Fibroblast of gingiva (primary cell): ENCODE measurements at places on chromosomes 5 and 9.

GRCh38 chr9:121557581-121558447, 58.2 kb upstream of the GGTA1 start:
- DNase-seq, result peak; percentile 80

- no peak for DNase-seq
Observed at GRCh38 chr9:76886318-76886717, 19.6 kb downstream of the PRUNE2 start.

- DNase-seq, result no peak
Observed at GRCh38 chr9:21852754-21853153, 50.3 kb downstream of the MTAP start.

- DNase-seq, result peak; percentile 78
Observed at GRCh38 chr5:126998201-126998631, 32.1 kb downstream of the MARCHF3 start.

DNA sequence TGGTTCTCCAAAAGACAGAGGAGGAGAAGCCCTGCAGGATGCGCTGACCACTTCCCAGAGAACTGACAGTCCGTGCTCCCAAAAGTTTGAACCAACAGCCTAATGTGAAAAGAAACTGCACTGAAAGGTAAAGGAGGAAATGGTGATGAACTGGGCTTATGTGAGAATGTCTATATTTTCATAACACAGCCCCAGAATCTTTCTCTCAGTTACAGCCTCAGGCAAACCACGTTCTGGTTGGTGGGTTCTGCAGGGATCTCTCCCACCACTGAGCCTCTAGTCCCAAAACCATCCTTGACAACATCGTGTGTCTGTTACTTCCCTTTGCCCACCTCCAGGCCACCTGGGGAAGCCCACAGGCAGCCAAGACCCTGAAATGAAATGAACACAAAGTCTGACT, 23.9 kb downstream of the SPARC start:
- no peak for DNase-seq

DNA sequence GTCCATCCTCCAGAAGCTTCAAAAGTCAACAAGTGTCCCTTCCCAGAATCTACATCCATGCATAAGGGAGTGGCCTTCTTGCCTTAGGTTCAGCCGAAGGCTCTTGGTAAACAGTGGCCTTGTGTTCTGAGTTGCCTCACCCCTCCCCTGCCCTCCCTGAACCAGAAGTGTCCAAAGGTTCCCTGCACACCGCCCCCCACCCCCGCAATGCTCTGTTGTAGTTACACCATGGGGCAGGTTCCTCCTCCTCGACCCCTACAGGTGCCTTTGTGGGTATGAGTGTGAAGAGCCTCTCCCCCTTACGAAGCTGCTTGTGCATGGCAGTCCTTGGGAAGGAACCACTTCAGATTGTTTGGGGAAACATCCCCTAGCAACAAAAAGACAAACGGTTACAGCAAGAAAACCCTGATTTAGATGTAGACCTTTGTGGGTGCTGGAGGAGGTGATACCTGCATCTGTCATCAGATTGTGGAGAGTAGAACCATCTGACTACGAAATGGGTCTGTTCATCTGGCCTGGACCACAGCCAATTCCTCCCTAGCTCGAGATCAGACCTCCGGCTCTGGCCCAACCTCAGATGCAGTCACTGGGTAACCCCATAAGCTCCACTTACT, 7.1 kb downstream of the SPACA9 start:
- no peak for DNase-seq

DNA sequence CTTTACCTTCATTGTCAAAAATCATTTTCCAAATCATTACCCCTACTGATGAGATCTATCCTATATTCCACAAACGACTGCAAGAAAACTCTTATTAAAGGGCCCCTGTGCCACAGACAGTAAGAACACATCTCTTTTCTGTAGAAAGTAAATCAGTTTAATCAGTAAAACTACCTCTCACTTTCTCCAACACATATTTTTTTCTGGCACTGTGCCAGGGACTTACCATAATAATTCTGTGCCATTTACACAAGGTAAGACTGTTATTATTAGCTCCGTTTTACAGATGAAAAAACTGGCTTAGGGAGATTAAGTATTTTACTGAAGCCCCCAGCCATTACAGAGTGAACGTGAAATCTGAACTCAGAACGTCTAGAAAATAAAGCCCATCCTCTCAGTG, 587.0 kb upstream of the COX7C start:
- DNase-seq, result no peak

- DNase-seq, result no peak
Observed at GRCh38 chr5:10409504-10409903, 32.2 kb upstream of the ROPN1L start.

- peak; percentile 18 for DNase-seq
Observed at GRCh38 chr9:92438900-92439526, 14.7 kb upstream of the OMD start.

- no peak for DNase-seq
Observed at GRCh38 chr5:160970605-160971191, 118.7 kb upstream of the ATP10B start.

GRCh38 chr5:56807679-56808078, 7.7 kb upstream of the MAP3K1 start:
- DNase-seq, result no peak

DNA sequence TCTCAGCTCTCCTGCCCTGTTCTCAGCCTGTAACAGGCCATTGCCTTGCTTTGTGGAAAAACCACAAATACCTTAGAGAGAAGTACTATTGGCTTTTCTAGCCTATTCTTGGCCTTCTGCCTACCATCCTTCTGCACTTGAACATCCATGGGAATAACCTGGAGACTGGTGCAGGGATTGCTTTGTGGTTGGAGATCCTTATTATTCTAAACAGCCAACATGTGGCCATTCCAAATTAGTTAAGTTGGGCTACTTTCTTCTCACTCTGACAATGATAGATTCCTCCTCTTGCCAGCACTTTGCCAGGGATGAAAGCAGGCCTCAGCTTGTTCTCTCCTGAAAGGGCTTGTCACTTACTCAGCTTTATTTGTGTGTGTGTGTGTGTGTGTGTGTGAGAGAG, 240.4 kb downstream of the GLIS3 start:
- no peak for DNase-seq

- DNase-seq, result no peak
Observed at GRCh38 chr9:126761274-126761673, 43.6 kb upstream of the ZBTB43 start.

DNA sequence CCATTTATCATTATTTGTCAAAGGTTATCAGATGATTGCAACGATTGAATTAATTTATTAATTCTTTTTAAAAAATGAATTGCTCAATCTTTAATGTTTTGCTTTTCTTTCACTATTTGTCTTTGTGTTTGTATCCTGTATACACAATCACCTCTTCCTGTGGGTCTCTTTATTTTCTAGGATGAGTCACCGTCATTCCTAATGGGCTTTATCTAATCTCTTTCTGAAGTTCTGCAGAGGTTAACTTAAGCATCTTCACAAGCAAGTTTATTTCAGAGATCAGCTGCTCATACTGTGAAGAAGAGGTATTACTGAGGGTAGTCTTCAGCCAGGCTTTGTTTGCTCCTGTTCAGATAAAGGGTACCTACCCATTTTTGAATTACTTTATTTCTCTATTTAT, 323.9 kb downstream of the NNT start:
- no peak for DNase-seq

GRCh38 chr5:103743421-103743820, 180.8 kb upstream of the NUDT12 start:
- no peak for DNase-seq

GRCh38 chr5:127746756-127747155, 43.6 kb downstream of the CCDC192 start:
- DNase-seq, result no peak

- no peak for DNase-seq
Observed at GRCh38 chr5:112070022-112070421, 313.0 kb upstream of the NREP start.

DNA sequence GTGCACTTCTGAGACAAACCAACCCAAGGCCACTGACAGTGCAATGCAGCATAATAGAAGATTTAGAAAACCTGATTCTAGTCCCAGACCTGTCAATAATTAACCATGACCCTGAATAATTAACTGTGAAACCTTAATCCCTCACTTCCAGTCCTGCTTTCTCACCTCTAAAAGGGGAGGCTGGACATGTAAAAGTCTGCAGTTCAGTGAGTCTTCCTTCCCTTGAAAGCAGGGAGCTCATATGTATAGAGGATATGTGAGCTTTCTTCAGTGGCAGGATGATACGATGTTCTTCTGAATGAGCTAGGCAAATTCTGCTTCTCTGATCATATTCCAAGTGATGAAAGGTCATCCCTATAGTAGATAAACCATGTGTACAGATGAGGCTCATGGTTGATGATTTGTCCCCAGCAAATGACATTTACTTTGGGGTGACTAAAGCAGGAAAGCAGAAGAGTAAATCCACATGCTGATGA, 2.9 kb downstream of the KCNV2 start:
- no peak for DNase-seq

DNA sequence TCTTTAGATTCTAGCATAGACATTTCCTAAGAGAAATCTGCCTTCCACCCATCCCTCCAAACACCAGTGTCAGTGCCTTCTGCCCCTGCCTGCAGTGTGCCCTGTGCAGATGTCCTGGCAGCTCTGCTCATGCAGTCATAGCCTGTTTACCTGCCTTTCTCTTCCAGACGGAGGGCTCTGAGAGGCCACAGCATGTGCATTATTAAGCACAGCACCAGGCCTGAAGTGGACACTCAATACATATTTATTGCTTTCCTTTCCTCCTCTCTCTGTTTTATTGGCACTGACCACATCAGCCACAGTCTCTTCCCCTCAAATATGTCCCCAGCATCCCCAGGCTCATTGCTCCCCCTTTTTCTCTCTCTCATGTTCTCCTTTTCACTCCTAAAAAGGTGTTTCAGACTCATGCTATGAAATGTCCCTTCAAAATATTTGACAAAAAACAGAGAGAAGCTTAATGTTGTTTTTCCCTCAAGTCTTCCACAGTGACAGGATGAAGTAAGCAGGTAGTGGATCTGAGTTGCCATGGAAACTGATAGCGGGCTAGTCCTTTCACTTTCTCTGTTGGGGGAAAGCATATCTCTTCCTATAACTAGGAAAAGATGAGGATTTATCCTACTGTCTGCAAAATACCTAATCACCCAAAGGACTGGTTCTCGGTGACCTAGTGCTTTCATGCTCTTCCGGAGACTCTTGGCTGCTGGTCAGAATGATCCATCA, 100.9 kb downstream of the ATP10B start:
- no peak for DNase-seq

DNA sequence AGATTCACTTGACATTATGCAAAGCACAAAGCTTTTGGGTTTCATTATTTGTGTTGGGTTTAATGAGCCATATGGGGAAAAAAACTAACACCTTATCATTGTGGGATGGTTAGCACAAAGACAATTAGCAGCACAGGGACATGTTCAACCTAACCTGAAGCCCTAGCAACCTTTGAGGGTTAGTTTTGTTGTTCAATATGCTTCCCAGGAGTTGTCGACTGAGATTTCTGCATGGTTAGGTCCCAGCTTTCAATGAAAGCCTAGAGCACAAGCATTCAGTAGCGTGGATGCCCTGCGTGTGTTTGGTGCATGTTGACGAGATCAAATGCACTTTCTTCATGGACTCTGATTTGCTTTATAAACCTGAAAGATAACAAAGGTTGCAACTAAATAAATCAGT, 565.2 kb upstream of the TLE4 start:
- no peak for DNase-seq

DNA sequence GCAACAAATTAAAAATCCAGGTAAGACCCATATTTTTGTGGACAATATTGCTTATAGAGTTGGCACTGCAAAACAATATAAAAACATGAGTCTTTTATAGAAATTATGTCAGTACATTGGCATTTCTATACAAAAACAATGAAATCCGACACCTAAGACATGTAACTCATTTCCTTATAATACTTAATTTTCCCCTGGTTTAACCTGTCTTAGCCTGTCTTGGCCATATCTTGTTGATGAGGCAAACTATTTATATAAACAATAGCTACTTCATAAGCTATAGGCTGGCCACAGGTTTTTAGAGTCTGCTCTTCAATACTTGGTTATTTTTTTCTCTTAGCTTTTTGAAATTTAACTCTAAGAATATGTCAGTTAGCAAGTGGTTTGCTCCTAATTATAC, 44.7 kb upstream of the IZUMO3 start:
- no peak for DNase-seq

DNA sequence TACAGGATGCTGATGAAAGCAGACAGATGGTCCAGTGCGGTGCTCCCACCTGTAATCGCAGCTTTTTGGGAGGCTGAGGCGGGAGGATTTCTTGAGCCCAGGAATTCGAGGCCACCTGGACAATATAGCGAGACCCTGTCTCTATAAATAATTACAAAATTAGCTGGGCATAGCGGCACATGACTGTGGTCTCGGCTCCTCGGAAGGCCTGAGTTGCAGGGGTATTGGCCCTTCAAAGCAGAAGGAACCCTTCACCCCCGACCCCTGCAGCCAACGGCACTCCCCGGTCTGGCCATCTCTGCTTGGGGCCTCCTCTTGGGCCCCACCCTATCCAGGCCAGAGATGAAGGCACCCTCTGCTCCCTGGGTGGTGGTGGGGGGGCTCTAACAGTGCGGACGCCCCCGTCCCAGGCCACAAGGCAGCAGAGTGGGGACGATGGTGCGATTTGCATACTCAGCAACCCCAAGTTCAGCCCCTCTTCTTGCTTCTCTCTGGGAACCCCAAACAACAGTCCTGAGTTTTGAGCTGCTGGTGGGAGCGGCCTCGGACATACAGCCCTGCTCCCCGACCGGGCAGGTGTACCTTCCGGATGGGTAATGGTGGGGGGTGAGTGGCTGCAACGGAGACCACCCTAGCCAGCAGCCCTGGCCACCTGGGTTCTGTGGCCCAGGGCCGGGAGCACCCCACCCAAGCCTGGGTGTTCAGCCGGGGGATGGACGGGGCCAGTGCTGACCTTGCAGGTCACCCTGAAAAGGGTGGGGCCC, 50.7 kb downstream of the NACC2 start:
- no peak for DNase-seq

DNA sequence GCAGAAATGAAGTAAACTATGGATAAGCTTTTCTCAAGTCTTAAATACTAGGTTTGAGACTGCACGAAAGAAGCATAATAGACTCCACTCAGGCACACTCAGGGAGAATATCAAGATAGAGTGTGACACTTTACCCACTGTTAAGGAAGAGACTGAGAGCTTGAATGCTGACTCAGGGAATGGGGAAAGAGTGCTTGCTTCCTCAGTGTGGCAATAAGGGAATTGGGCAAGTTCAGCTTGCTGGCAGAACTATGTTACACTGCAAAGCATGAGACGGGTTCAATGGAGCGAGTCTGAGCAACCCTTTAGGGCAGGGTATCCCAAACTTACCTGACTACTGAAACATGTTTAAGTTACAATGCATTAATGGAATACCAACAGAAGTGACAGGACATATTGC, 237.7 kb upstream of the MEF2C start:
- peak; percentile 37 for DNase-seq

GRCh38 chr9:132156262-132156661, 5.6 kb upstream of the NTNG2 start:
- DNase-seq, result no peak

GRCh38 chr5:178136990-178137389, 6.2 kb downstream of the RMND5B start:
- DNase-seq, result no peak
